ENCODE measurements at places on chromosomes 1 and 21. TPM values are rescaled to one million over a fixed set of nuclear protein-coding genes. Genes with fewer than 3 reads are reported as not detected.

Gene FOXE3
- total RNA-seq, result not detected

Gene HSPG2
- total RNA-seq, result 1,732 TPM

Gene SPATA17
- total RNA-seq, result 0.36 TPM

GRCh38 chr1:231847612-231848397 lies 221.2 kb downstream of the DISC1 start:
- H3K4me1 ChIP-seq, result peaks cover 16% of the 10 kb centered on the region
- H3K27me3 ChIP-seq, result peaks cover 9% of the 10 kb centered on the region
- no peak overlapping the region for H3K27ac ChIP-seq

Gene THEM5
- not detected for total RNA-seq
